ENCODE measurements at places on chromosomes 4 and X.

- DNase-seq = no peak
These were observed 122.3 kb upstream of the TMEM164 start for GRCh38 chrX:109880629-109881028.

- DNase-seq = peak; percentile 20
These were observed 43.1 kb downstream of the ADAMTS3 start for GRCh38 chr4:72525938-72526337.

DNA sequence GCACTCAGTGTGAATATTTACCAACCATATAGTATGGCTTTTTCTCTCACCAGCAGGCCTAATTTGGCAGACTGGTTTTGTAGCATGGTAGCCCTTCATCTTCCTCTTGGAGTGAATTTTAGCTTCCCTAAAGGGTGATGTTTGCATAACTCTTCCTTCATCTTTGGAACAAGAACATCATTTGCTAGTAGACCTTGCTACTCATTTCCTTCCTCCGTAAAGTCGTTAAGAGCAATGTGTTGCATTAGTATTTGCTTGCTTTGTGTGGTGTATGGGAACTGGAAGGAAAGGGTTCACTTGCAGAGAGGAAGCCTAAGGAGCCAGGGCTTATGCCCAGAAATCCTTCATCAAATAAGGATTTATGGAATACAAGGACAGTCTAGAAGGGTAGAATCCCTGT lies 50.2 kb upstream of the PGRMC2 start:
- no peak for DNase-seq

DNA sequence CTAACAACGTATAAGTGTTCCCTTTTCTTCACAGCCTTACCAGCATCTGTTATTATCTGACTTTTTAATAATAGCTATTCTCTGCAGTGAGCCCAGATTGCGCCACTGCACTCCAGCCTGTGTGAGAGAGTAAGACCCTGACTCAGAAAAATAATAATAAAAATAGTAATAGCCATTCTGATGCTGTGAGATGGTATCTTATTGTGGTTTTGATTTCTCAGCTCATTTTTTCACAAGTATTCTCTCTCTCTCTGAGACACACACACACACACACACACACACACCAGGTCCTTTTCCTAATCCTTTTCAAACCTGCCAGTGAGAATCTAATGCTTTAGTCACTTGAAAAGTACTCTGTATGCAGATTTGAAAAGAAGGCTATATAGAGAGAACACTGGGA lies 89.8 kb downstream of the CHIC2 start:
- DNase-seq = no peak

DNA sequence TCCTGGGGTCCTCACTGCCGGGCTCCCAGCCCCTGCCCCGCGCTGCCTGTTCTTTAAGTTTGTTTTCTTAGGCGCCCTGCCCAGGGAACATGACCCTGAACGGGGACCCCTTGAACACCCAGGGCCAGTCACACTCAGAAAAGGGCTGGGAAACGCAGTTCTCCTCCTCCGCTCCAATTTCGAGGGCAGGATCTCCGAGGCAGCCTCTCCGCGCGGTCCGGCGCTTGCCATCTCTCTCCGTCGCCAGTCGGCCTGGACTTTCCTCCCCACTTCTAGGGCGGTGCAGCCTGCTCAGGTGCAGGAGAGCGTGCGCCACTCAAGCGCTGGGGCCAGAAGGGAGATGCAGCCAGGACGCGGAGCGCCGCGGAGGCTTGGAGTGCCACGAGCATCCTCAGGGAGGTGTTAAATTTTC lies 9.9 kb downstream of the PRDM8 start:
- DNase-seq = no peak

- DNase-seq = no peak
These were observed 10.8 kb downstream of the AWAT2 start for GRCh38 chrX:70038951-70039350.

- no peak for DNase-seq
These were observed 48.7 kb downstream of the STAG2 start for GRCh38 chrX:124010157-124010556.

DNA sequence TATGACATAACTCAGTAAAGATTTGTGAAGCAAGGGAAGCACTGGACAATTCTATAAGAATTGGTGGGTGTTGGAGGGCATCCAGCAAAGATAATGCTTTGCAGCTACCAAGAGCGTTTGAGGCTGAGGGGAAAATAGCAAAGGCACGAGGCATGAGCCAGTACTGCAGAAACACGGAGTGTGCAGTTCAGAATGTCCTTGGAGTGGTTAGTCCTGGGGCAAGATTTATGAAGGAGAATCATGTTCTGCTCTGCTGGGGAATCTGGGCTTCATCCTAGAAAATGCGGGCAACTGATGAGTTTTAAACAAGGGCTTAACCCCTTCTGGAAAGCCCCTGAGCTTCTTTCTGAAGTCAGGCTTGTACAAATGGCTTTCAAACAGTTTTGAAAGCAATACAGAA lies 452.5 kb downstream of the IL15 start:
- no peak for DNase-seq

GRCh38 chrX:107894038-107894437 lies 68.4 kb downstream of the MID2 start:
- peak; percentile 6 for DNase-seq

DNA sequence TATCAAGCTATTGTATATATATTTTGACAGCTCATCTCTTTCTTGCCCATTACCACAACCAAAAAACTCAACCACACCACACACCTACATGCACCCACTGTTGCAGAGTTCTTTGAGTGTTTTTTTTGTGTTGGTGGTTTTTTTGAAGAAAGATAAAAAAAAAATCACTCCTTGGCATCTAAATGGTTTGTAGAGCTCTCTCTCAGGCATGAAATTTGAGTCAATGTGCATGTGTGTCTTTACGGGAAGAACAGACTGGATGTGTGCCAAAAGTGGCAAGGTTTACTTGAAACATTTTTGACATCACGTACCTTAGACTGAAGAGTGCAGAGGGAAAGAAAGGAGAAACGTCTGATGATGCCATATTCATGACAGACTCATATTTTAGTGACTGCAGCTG lies 154.2 kb downstream of the FHIP1A start:
- no peak for DNase-seq

- DNase-seq = no peak
These were observed 62.3 kb upstream of the DKK2 start for GRCh38 chr4:107098401-107098800.

DNA sequence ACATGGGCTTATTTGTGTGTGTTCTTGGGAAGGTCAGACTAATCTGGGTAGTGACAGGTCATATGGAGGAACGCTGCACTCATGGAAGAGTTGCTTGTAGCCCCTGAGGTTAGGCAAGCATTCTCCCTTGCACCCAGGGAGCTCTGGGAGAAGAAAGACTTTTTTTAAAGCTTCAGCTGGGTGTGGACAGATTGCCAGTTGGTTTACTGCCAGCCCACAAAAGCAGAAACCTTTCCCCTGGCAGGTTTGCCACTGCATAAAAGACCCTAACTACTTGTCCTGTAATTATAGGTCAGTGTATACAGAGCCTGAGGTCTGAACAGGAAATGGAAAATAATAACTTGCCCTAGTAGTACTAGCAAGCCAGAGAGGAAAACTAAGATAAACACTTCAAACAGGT lies 7.4 kb upstream of the NFKB1 start:
- no peak for DNase-seq

DNA sequence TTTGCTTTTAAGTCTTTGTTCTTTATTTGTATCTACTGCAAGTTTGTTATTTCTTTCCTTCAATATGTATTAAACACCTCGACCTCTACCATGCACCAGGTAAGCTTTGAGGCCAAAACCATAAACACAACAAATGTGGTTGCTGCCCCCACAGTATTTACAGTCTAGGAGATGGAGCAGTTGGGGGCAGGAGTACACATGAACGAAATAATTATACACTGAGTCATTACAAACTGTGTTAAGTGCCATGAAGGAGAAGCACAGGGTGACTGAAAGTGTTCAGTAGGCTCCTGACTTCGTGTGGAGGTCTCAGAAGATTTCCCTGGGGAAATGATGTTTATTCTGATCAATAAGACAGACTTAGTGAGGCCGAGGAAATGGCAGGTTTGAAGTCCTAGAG lies 30.3 kb downstream of the SLC25A43 start:
- no peak for DNase-seq

GRCh38 chrX:21939906-21940305 lies 603 bp upstream of the SMS start:
- DNase-seq = no peak

GRCh38 chr4:3473996-3474765 lies 11.1 kb downstream of the DOK7 start:
- no peak for DNase-seq

- DNase-seq = peak; percentile 0
These were observed 775 bp downstream of the SHROOM4 start for GRCh38 chrX:50812995-50813842.

GRCh38 chr4:166594326-166594946 lies 639.9 kb downstream of the SPOCK3 start:
- peak; percentile 36 for DNase-seq

DNA sequence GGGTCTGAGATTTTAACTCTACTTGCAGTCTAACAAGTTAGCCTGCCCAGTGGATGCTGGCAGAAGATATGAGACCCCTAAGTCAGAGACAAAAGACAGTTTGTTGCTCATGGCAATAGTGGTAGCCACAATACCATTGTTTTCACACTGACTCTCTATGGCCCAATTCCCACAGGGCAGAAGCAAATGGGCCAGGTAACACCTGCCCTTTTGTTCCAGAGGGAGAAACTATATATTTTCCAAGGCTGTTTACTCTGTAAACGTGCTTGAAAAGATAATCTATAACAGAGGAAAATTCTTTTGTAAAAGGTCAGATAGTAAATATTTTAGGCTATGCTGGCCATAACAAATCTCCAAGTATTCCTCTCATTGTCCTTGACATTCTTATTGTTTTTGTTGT lies 57.2 kb upstream of the NPNT start:
- no peak for DNase-seq

GRCh38 chrX:111585337-111585736 lies 73.9 kb downstream of the SERTM2 start:
- DNase-seq = no peak
